ENCODE measurements at places on chromosomes 16 and 17.

- DNase-seq, result no peak
Observed at GRCh38 chr16:27475561-27475960, 73.6 kb downstream of the IL21R start.

- no peak for DNase-seq
Observed at GRCh38 chr16:67518676-67519075, 10.0 kb upstream of the RIPOR1 start.

DNA sequence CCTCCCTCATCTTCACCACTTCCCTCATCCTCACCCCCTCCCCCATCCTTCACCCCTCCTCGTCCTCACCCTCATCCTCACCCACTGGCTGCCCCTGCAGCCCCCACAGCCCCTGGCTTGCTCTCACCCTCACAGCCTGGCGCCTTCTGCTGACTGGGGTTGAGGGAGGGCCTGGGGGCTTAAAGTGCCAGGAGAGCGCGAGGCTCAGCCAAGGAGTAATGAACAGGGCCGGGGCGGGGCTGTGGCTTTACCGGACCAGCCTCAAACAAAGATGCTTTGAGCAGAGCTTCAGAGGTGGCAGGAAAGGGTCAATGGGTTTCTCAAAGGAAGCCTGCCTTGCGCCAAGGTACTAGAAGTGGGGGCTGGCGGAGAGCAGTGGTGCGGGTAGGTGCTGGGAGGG lies at the start of gene PRSS33:
Gene PRSS33 (minus strand): TSS at position 155 of the 400 bp plus-strand sequence. CDS start 1,013 bp downstream, outside the sequence.
- DNase-seq, result no peak

- no peak for DNase-seq
Observed at GRCh38 chr16:85728879-85729278, 22.0 kb downstream of the C16orf74 start.

GRCh38 chr16:66551348-66551759 lies 1.0 kb upstream of the CKLF start:
- no peak for DNase-seq

DNA sequence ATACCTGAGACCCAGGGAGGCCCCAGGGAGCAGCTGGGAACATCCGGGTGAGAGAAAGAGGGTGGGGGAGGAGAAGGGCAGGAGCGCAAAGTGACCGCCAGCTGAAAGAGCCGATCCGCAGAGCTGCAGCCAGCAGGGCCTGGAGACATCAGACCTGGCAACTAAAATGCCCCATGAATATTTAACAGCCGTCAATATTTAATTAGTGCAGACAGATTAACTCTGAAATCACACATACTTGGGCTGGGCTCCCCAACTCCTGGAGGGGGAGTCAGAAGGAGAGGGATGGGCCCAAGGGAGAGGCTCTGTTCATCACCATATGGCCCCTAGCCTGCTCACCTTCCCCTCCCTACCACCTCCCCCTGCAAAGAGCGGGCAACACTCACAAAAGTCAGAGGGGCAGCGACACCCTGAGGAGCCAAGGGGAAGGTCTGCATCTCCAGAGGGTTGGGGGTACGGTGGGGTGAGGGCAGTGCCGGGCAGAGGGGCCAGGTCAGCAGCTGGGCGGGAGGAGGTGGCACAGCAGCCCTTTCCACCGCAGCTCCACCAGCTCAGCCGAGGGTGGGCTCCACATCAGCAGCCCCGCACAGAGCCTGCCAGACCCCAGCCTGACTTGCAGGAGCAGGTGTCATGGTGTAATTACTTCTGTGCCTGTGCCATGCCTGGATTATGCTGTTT lies 61.9 kb upstream of the CCL1 start:
- DNase-seq, result no peak

DNA sequence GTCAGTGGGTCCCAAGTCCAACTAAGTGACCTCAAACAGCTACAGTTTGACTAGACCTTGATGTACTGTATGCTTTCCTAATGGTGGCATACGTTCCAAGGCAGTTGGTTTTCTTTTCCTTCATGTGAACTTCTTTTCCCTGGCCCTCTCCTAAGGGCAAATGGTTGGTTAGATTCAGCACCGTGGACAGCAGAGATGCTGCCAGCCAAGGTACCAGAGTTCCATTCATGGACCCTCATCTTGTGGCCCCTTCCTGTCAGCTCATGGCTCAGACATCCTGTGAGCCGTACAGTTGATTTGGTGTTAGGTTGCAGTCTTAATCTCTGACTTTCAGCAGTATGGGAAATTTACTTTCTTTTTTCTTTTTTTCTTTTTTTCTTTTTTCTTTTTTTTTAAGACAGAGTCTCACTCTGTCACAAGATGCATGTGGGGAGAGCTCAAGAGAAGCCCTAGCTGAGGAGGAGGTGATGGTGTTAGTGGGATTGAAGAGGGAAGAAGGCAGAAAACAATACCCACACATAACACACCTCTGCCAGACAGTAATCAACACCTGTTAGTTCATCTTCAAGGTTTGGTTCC lies 122.4 kb downstream of the USP31 start:
- no peak for DNase-seq

DNA sequence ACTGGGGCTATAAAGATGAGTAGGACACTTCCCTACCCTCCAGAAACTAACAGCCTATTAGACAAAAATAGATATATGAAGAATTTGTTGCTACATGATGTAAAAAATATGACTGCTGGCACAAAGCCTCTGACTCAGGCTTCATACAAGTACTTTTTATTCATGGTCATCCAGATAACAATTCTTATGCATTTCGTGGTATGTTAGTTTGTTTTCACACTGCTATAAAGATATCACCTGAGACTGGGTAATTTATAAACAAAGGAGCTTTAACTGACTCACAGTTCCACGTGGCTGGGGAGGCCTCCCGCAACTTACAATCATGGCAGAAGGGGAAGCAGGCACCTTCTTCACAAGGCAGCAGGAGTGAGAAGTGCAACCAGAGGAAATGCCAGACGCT lies 112.5 kb upstream of the HLF start:
- DNase-seq, result no peak

All from GM18507 (cell line).